Retina (tissue), 1 donor: ENCODE measurements at places on chromosomes 6 and 20.

DNA sequence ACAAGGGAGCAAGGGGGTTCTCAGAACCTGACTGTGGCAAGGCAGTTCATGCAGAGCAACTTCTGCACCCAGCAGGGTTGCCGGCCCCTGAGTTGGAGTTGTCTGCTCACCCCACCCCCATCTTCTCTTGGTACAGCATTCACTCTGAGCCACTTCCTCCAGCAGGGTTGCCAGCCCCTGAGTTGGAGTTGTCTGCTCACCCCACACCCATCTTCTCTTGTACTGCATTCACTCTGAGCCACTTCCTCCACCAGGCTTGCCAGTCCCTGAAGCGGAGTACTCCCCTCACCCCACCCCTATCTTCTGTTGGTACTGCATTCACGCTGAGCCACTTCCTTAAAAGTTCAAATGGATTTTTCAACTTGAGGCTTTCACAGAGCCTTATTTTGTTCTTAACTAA lies 79.7 kb upstream of the SYNDIG1 start:
- DNase-seq, result no peak

- peak; percentile 92 for DNase-seq
Measured at GRCh38 chr6:108133594-108134179, 32.1 kb upstream of the NR2E1 start.

GRCh38 chr20:2207770-2208097 lies 88.1 kb upstream of the TGM3 start:
- DNase-seq, result no peak

DNA sequence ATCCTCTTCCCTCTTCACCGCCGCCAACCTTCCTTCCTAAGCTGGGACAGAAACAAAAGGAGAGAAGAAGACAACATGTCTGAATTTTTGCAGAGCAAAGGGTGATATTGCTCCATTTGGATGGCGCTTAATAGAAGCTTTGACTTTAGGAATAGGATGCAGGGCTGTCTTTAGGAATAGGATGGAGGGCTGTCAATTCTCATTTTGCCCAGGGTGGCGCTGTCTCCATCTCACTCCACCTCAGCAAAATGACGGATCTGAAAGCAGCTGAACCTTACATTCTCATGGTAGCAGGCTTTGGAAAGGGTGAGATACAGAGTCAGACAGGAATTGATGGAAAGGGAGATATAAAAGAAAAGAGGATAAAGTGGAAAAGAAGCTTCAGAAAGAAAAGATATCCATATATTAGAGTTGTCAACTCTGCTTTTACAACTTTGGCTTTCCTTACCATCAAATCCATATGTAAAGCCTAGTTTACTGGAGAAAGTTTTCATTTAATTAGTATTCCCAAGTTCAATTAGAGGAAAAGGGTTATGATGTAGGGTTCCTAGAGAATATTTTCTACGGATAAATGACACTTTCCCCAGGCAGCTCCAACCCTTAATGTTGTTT lies 2.4 kb downstream of the MTCL3 start:
- peak; percentile 91 for DNase-seq

DNA sequence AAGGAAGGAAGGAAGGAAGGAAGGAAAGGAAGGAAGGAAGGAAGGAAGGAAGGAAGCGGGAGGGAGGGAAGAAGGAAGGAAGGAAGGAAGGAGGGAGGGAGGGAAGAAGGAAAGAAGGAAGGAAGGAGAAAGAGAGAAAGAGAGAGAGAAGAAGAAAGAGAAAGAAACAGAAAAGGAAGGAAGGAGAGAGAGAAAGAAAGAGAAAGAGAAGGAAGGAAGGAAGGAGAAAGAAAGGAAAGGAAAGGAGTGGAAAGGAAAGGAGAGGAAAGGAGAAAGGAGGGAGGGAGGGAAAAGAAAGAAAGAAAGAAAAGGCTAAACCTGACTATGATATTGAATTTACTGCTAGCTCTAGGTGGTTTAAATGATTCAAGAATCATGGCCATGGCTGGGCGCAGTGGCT lies 5.3 kb upstream of the ASIP start:
- no peak for DNase-seq

- peak; percentile 100 for DNase-seq
Measured at GRCh38 chr6:31652925-31653724, 664 bp upstream of the BAG6 start.

GRCh38 chr6:163897030-163897429 lies 482.5 kb downstream of the QKI start:
- no peak for DNase-seq

GRCh38 chr6:115131709-115132490 lies 789.1 kb upstream of the HS3ST5 start:
- no peak for DNase-seq

GRCh38 chr20:3778976-3779375 lies 2.3 kb downstream of the SPEF1 start:
- DNase-seq, result no peak

DNA sequence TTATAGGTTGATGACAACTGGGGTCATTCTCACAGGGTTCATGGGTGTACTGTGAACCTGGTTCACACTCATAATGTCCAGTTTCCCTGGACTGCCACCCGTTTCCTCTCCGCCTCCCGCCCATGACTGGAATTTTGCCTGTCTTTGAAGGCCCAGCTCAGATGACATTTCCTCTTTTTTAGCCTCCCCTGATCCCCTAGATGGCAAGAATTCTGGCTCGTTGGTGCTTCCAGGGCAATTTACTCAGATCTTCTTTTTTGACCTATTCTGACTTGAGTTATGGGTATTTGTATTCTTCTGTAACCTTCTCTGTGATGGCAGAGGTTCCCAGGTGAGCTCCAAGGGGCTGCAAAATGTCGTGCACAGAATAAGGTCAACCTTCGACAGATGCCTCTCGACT lies 5.7 kb upstream of the CITED2 start:
- no peak for DNase-seq
